ENCODE measurements at places on chromosomes 16 and 17.

DNA sequence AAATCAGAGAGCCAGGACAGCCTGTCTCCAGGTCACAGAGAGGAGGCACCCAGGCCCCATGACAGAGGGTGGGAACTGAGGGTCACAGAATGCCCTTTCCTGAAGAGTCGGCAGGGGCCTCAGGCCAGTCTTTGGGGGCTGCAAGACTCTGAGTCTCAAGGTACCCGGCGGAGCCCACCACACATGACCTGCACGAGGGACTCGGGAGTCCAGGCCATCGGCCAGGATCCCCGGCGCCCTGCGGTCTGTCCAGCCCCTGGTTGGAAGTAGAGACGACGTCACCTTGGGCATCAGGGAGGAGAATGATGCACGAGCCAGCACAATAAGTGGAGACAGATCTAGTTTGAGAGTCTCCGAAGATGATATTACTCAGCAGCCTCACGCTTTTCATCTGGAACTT, 234.7 kb upstream of the SDK2 start:
- DNase-seq: no peak

GRCh38 chr17:58755269-58755576, 431 bp upstream of the PPM1E start:
- no peak for DNase-seq

DNA sequence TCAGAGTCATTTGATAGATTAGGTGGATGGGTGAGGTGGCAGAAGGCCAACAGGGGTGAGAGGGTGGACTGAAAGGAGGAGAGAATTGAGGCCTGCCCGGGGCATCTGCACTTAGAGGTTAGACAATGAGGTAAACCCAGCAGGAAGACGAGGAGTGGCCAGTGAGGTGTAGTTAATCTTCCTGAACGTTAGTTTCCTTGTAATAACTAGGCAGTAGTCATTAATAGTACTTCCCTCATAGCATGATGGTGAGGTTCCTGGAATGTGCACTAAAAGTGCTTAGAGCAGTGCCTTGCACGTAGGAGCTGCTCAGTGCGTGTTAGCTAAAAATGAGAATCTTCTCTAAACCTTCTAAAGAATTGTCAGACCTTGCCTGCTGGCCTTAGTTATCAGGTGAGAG, 13.5 kb upstream of the KSR1 start:
- no peak for DNase-seq

DNA sequence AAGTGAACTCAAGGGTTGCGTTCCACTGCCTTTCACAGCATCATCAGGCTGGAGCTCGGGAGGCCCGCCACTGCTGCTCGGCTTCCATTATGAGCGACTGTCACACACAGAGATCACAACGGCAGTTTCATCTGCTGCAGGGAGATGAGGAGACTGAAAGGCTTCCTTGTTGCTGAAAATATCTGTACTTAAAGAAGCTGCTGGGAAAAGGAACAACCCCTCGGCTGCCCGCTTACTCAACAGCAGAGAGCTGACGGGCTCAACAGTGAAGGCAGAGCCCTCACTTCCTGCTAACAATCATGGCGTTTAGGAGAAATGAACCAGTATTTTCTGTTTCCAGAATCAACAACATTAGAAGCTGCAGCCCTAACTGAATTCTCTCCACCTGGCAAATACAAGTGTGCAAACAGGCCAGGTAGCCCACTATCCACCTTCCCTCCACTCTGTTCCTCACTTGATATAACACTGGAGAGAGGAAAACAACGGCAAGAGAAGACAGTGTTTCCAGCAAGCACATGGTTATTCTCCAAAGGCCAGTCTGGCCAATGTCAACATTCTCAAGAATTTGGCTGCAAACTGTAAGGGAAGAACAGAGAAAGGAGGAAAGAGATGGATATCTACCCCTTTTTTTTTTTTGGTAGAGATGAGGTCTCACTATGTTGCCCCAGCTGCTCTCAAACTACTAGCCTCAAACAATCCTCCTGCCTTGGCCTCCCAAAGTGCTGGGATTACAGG, 33.7 kb downstream of the MBTPS1 start:
- no peak for DNase-seq

GRCh38 chr17:81315129-81315884, 20.2 kb upstream of the SLC38A10 start:
- DNase-seq: no peak

GRCh38 chr17:50541716-50542688, 5.0 kb upstream of the SPATA20 start:
- DNase-seq: peak; percentile 55

DNA sequence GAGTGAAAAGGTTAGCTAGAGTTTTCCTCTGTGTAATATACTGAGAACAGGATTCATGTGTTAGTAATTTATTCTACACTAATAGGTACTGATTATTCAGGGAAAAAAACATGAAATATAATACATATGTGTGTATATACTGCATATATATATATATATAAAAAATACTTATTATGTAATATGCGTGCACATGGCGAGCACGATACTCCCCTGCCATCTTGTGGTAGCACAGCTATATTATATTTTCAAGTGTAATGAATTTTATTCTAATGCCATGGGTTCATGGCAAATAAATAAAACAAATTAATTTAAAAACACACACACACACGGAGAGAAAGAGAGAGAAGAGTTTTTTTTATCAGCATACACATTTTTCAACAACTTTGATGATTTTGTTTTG, 460.6 kb downstream of the KCNJ2 start:
- DNase-seq: no peak

DNA sequence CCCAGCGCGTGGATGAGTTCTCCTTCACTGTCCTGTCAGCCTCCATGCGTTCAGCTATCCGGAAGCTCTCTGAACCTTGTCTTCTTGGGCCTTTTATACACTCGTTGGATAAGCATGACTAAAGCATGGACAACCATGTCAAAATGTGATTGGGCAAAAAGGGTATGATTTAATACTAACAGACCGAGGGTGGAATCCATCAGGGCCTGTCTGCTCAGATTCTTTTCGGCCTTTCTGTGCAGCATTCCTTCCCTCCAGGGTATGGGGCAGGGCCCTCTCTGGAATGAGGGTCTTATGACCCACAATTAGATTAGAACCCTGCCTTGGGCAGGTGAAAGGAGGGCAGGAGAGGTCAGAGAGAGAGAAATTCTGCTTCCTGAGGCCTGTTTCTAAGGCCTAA, 14.0 kb upstream of the CCL5 start:
- no peak for DNase-seq

- no peak for DNase-seq
Measured at GRCh38 chr17:58416937-58417299, 416 bp downstream of the RNF43 start.

DNA sequence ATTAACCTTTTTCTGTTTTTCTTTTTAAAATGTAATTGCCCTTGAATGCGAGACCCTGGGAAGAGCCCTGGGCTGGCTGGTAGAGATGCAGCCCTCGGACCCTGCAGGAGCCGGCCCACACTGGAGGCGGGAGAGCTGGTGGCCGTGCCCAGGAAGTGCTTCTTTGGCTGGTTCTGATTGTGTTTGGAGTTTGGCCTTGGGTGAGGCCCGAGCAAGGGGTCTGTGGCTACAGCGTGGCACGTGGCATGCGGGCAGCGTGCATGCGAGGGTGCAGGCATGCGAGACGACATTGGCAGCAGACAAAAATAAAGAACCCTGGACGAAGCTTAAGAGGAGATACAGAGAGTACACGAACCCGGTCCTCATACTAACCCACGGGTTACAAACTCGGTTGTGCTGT, 49.7 kb downstream of the PRMT7 start:
- no peak for DNase-seq

- DNase-seq: no peak
Measured at GRCh38 chr16:87050142-87050541, 267.1 kb downstream of the C16orf95 start.

DNA sequence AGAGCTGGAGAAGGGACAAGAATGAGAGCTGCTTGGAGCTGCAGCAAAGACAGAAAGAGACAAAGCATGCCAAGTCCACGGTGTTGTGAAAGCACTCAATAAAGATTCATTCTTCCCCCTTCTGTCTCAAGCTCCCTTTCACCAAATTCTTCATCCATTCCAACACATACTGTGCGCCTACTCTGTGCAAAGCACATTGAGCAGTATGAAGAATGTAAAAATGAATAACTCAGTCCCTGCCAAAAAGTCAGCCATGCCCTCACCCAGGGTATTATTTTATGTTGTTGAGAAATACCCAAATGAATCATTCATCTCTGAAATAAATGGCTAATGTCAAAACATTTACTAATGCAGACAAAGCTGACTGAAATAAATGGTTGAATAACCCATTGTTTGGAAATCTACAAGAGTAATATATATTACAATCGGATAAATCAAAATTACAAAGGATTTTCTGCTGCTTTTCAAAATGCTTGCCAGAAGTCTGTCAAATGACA, 282.9 kb upstream of the IRX5 start:
- DNase-seq: no peak

DNA sequence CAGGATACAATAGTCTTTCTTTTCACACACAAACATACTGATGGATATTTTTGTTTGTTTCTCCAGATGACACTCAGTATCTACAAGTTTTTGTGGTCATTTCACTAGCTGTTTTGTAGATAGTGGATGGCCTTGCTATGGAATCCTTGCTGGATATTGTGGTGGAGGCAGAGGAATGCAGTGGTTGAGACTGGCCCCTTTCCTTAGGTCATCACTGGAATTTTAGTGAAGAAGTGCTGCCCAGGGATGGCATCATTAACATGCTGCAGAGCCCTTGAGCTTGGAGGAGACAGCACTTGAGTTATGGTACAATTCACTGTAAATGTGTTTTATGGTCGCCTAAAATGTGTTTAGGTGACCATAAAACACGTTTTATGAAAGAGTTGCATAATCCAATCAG, 455.9 kb upstream of the HSBP1 start:
- DNase-seq: no peak

- DNase-seq: no peak
Measured at GRCh38 chr17:1107083-1107776, 72.6 kb downstream of the ABR start.

DNA sequence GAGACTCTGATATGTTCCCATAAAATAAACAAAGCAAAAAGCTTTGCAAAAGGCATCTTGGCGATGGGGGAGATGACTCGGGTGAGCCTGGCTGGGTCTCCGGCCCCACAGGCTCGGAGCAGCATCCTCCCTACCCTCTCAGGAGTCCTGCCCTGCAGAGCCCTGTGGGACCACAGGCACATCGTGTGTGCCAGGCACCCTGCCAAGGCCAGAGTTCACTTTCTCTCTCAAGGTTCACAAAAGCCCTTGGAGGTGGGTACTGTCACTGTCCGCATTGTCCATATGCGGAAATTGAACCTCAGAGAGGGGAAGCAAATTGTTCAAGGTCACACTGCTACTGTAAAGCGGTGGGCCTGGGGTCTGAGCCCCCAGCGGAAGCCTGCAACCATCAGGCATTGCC, 48.5 kb downstream of the CRISPLD2 start:
- DNase-seq: no peak

Measured in NCI-H1105 treated with DMSO at 0.1 percent for 48 hours (cell line).